ENCODE measurements at places on chromosomes 7 and 10. TPM values are rescaled to one million over a fixed set of nuclear protein-coding genes. Genes with fewer than 3 reads are reported as not detected.

VAX1 gene
- not detected for total RNA-seq

KLF14 gene
- 0.34 TPM for total RNA-seq

NME8 gene
- not detected for total RNA-seq

NCF1 gene
- 1.4 TPM for total RNA-seq

GOT1 gene
- 98.9 TPM for total RNA-seq

KNDC1 gene
- not detected for total RNA-seq

ZFAND2A gene
- 8.6 TPM for total RNA-seq

PPP2R2D gene
- 47.4 TPM for total RNA-seq

PLPP4 gene
- total RNA-seq, result not detected

TFR2 gene
- not detected for total RNA-seq

SLC35G1 gene
- total RNA-seq, result 2.2 TPM

TMEM176B gene
- 3.4 TPM for total RNA-seq

C10orf120 gene
- total RNA-seq, result not detected

LYZL1 gene
- total RNA-seq, result not detected

PLAU gene
- 5.0 TPM for total RNA-seq

UCN3 gene
- not detected for total RNA-seq

TMEM178B gene
- total RNA-seq, result 1.6 TPM
